Activated naive CD8-positive, alpha-beta T cell treated with anti-CD3 and anti-CD28 coated beads, Interleukin-2, amount 50 U/mL, for 24 hours (primary cell): ENCODE measurements at places on chromosomes 4 and X.
A peak's percentile ranks its signal among the peaks of the same experiment; 100 is the strongest.

DNA sequence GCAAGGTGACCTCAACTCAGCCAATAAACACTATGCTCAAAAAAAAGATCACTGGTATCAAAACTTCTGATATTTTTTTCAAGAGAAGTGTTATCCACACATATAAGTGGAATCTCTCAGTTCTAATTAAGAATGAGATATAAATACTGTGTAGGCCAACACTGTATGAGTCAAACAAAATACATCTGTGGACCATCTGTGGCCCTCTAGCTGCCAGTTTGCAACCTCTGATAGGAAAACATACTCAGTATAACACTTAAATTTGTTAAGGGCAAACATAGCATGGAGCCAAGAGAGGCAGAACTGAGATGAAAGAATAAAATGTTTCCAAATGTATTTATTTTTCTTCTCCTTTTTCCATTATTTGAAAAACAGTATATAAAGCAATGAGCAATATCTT is 377.3 kb downstream of the ARAP2 start:
- no peak overlapping the region for H3K27ac ChIP-seq
- no peaks in the 10 kb centered on the region for H3K27me3 ChIP-seq
- H3K4me1 ChIP-seq = no peaks in the 10 kb centered on the region
- H3K4me3 ChIP-seq = no peak overlapping the region
- no peaks in the 10 kb centered on the region for H3K36me3 ChIP-seq

- H3K36me3 ChIP-seq = no peaks in the 10 kb centered on the region
- no peak overlapping the region for H3K4me3 ChIP-seq
- H3K27ac ChIP-seq = no peak overlapping the region
- H3K27me3 ChIP-seq = peaks cover 2% of the 10 kb centered on the region
- no peaks in the 10 kb centered on the region for H3K4me1 ChIP-seq
These were observed 185.2 kb downstream of the UNC5C start for GRCh38 chr4:95363559-95363925.

DNA sequence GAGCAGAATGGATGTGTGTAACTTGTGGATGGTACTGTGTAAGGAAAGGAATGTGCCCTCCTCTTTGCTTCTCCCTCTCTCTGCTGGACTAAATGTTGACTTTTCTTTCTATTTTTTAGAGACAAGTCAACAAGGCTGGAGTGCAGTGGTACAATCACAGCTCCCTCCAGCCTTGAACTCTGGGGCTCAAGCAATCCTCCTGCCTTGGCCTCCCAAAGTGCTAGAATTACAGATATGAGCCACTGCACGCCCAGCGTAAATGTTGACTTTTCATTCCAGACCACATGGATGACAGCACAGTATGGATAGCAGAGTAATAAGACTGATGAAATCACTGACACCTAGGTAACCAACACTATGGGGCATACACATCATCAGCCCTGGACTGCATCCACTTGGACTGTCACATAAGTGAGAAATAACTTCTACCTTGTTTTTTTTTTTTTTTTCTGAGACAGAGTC is 5.1 kb upstream of the RPS3A start:
- H3K36me3 ChIP-seq = peaks cover 3% of the 10 kb centered on the region
- H3K4me1 ChIP-seq = peaks cover 19% of the 10 kb centered on the region
- H3K27ac ChIP-seq = no peak overlapping the region
- peaks cover 8% of the 10 kb centered on the region for H3K27me3 ChIP-seq
- no peak overlapping the region for H3K4me3 ChIP-seq

DNA sequence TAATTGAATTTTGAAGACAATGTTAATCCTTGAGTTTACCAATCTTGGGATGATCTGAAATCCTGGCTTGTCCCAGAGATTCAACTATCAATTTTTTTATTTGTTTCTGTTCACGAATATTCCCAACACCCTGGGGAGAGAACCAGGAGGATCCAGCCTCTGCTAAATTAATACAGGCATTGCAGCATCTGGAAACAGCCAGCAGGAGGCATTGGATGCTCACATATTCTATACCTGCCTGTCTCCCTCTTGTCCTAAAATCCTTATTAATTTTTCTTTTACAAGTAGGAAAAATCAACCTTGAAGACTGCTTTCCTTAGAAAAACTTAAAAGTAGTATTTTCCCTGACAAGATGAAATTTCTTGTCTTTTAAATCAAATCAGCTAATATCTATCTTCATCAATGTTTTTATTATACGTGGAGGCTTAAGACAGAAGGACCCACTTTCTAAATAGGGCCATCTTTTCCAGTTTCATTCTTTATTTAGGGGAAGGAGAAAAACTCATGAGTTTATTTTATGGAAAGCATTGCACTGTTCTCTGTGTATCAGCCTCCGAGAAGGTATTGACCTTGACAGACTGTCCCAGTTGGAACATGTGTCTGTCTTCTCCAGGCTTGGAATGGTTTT is 102.4 kb downstream of the CLNK start:
- no peak overlapping the region for H3K27ac ChIP-seq
- no peaks in the 10 kb centered on the region for H3K27me3 ChIP-seq
- H3K4me1 ChIP-seq = peaks cover 14% of the 10 kb centered on the region

GRCh38 chr4:107931775-107932321 is 499 bp downstream of the CYP2U1 start:
- DNase-seq = peak; percentile 31
- H3K27me3 ChIP-seq = no peaks in the 10 kb centered on the region
- no peak overlapping the region for H3K27ac ChIP-seq
- peaks cover 3% of the 10 kb centered on the region for H3K36me3 ChIP-seq
- peaks cover 26% of the 10 kb centered on the region for H3K4me1 ChIP-seq
- peak overlapping the region; percentile 82 for H3K4me3 ChIP-seq

DNA sequence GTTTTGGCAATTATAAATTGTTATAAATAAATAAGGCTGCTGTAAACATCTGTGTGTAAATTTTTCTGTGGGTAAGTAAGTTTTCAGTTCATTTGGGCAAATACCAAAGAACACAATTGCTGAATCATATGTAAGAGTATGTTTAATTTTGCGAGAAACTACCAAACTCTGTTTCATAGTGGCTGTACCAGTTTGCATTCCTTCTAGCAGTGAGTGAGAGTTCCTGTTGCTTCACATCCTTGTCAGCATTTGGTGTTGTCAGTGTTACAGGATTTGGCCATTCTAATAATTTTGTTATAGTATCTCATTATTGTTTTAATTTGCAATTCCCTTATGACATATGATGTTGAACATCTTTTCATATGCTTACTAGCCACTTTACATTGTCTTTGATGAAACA is 48.4 kb downstream of the ARFIP1 start:
- no peak for DNase-seq
- no peak overlapping the region for H3K4me3 ChIP-seq
- no peaks in the 10 kb centered on the region for H3K27me3 ChIP-seq
- H3K4me1 ChIP-seq = no peaks in the 10 kb centered on the region
- peaks cover 32% of the 10 kb centered on the region for H3K36me3 ChIP-seq

GRCh38 chr4:2746891-2747695 is 9.0 kb downstream of the TNIP2 start:
- peak overlapping the region; percentile 90 for H3K27ac ChIP-seq
- peak overlapping the region; percentile 55 for H3K4me3 ChIP-seq
- DNase-seq = no peak
- peaks cover 43% of the 10 kb centered on the region for H3K36me3 ChIP-seq

DNA sequence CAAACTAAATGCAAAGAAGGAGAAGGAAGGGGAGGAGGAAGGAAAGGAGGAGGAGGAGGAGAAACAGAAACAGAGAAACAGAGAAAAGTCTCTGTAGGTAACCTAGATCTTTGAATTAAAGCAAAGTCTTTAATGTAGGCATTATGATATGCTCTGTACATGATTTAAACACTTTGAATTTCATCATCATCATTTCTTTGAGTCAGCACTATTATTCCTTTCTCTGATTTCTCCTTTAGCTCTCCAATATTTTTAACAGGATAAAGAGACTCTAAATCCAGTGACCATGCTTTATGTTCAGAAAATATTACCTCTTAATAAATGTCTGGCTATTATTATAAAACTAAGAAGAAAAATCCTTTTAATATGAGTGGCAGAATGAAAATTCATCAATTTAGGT is 124.3 kb downstream of the ANTXR2 start:
- H3K4me3 ChIP-seq = no peak overlapping the region
- H3K4me1 ChIP-seq = no peaks in the 10 kb centered on the region
- DNase-seq = no peak
- H3K36me3 ChIP-seq = no peaks in the 10 kb centered on the region

GRCh38 chrX:2401201-2401589 is 99.6 kb downstream of the DHRSX start:
- H3K4me1 ChIP-seq = no peaks in the 10 kb centered on the region
- no peak overlapping the region for H3K4me3 ChIP-seq
- no peak for DNase-seq

GRCh38 chr4:39502019-39502663 is 25.1 kb downstream of the UGDH start:
- DNase-seq = no peak
- no peak overlapping the region for H3K4me3 ChIP-seq
- no peak overlapping the region for H3K27ac ChIP-seq
- H3K4me1 ChIP-seq = no peaks in the 10 kb centered on the region

GRCh38 chr4:119039160-119039559 is 96.5 kb upstream of the MYOZ2 start:
- H3K4me3 ChIP-seq = no peak overlapping the region
- DNase-seq = no peak
- H3K27ac ChIP-seq = no peak overlapping the region
- H3K4me1 ChIP-seq = peaks cover 8% of the 10 kb centered on the region
